NCI-H1436 (cell line): ENCODE measurements at places on chromosomes 7 and 10.
A peak's percentile ranks its signal among the peaks of the same experiment; 100 is the strongest.

DNA sequence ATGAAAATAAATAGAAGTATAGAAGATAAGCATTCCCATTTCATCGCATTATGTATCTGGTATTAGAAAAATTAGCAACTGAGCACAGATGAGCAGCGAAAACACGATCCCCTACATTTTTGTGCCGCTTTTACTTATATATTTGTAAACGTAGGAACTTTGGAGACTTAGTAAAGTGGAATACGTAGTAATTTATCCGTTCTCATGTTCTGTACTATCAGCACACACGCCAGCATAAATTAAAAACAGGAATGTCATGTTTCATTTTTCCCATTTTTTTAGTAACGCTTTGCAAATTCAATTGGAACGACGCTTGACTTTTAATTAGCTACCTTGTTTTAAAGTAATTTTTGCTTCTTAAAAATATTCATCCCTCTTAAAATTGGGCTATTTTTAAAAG is 2.4 kb downstream of the ZNRF2 start:
- no peak for DNase-seq

- DNase-seq: no peak
Observed at GRCh38 chr7:76204147-76204546, 2.5 kb downstream of the SRRM3 start.

GRCh38 chr10:58638388-58638787 is 125.7 kb downstream of the BICC1 start:
- no peak for DNase-seq

- DNase-seq: no peak
Observed at GRCh38 chr7:26368542-26368941, 76.9 kb downstream of the SNX10 start.

DNA sequence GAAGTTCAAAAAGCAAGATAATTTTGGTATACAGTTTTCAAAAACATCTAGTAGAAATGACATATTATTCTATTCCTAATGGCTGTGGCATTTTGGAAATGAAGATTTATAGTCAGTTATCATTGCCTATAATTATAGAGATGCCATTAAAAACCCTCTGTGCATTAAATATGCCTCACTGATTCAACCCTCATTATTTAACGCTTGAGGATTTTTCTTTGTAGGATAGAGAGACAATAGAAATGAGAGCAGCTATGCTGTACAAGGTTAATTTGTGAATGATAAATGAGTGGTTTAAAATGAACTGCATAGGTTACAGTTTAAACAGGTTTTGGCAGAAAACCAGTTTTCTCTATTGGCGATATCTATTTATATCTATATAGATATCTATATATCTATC is 32.2 kb upstream of the SEMA3A start:
- DNase-seq: no peak

DNA sequence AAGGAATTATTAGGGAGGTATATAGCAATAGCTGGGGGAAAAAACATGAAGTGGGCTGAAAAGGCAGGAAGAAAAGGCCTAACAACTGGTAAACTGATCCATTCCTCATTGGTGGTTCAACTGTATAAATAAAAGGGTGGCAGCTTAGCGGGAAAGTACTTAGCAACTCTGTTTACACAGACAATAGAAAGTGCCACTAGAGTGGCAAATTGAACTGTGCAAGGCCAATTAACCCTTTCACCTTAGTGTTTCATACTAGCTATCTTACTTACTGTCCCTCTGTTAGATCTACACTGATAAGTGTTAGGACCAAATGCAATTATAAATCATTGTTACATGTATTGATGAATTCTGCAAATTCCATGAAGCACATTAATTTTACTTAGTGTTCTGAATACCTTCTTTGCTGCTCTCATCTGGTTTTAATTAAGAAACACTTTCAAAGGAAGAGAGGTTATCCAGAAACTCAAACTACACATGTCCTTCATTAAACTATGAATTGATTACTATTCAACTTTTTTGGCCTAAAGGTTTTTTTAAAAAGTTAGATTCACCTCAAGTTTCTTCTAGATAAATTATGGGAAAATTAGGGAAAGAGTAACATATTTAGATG is 28.0 kb downstream of the DNAJC1 start:
- peak; percentile 83 for DNase-seq

- no peak for DNase-seq
Observed at GRCh38 chr10:124242365-124242764, 149.0 kb upstream of the CHST15 start.

DNA sequence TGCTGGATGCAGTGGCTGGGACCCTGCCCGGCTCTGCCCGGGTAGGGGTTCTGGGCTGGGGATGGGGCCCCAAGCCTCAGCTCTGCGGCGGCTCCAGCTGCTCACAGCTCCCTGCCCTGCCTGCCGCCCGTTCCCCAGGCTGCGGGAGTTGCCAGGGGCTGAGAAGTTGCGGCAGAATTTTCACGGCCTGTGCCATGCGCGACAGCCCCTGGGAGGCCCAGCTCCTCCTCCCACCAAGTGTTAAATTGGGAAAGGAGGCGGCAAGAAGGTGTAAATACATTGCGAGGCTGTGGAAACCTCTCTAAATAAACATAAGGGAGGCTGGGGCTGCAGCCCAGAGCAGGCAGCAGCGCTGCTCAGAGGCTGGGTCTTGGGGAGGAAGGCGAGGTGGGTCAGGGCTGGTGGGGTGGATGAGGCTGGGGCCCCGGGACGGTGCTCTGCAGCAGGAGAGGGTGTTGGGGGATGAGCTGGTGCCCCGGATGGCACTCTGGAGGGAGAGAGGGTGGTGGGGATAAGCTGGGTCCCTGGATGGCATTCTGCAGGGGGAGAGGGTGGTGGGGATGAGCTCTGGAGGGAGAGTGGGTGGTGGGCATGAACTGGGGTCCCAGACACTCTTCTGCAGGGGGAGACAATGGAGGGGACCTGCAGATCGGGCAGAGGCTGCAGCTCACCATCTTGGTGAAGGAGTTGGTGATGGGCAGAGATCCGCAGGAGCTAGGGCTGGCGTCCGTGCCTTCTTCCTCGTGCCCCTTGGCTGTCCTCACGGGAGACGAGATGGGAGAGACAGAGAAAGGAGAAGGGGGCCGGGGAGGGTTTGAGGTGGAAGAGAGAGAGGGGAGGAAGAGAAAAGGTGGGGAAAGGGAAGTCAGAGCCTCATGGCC is 85.5 kb upstream of the GNA12 start:
- no peak for DNase-seq

DNA sequence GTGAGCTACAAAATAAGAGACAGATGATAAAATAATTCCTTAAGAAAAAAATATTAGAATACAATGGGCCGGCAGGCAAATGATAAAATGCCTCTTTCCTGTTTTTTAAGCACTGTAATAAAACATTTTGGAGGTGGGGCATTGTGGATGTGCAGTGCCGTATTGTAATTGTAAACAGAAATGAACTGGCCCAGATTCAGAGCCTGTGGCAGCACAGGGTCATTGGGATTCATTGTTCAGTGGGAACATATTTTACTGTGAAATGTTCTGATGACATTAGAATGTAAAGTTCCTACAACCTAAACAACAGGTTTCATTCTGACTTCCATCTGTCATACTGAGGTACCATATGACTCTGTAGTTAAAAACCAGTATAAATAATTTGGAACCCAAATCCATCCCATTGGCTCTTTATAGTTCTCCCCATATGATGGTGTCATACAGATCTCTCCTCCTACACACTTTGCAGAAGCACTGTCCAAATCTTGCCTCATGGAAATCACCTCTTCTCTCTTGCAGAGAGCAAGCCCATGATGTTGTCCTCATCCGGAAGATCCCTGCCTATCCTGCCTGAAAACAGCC is 264.6 kb downstream of the WDR37 start:
- DNase-seq: no peak

DNA sequence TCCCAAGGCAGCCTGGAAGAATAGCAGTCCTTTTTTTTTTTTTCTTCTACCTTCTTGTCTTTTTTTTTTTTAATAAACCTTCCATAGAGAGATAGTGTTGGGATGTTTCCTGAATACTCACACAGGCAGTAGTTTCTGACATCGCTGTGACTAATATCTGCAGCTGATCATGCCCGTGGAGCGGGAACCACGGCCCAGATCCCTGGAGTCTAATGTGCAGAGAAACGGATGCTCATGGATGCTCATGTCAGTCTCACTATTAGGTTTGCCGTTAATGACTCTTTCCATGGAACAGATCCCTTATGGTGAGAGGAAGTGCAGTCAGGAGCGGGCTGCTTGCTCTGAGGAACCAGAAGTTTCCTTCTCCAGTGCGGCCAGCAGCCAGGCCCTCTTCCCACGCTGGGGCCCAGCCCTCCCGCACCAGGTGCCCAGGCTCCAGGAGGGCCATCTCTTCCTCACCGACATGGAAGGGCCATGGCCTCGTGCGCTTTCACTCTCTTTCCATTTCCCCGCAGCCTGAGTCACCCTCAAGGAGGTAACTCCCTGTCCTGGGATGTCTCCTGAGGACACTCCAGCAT is 132.5 kb downstream of the WDR37 start:
- no peak for DNase-seq

- DNase-seq: peak; percentile 79
Observed at GRCh38 chr7:150988230-150989226, 2.3 kb upstream of the NOS3 start.

DNA sequence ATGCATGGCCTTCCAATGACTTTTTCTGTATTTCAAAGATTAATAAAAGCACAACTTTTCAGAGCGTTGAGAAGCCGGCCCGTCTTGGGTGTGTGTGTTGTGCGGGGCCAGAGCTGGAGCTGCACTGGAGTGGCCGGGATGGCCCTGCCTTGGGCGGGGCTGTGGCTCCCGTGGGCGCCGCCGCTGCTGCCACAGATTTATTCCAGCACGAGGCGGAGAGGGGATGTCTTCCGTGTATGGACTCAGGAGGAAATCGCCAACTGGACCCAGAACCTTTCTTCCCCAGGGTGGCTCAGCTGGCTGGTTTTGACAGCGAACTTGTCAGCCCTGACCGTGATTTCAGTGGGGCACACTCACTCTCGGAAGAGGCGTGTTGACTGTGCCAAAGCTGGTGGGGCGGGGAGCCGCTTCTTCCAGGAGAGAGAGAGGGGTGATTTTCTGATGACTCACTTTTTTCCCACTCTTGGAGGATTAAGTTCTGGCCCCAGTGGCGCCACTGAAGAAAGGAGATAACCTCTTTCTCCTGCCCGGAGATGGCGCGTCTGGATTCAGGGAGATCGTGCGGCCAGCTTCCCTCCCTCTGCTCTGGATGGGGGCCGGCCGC is 72.4 kb downstream of the DNAJB6 start:
- no peak for DNase-seq

- DNase-seq: no peak
Observed at GRCh38 chr10:71989661-71990454, 25.7 kb downstream of the CHST3 start.

GRCh38 chr10:33164060-33164709 is 170.3 kb downstream of the NRP1 start:
- peak; percentile 86 for DNase-seq

DNA sequence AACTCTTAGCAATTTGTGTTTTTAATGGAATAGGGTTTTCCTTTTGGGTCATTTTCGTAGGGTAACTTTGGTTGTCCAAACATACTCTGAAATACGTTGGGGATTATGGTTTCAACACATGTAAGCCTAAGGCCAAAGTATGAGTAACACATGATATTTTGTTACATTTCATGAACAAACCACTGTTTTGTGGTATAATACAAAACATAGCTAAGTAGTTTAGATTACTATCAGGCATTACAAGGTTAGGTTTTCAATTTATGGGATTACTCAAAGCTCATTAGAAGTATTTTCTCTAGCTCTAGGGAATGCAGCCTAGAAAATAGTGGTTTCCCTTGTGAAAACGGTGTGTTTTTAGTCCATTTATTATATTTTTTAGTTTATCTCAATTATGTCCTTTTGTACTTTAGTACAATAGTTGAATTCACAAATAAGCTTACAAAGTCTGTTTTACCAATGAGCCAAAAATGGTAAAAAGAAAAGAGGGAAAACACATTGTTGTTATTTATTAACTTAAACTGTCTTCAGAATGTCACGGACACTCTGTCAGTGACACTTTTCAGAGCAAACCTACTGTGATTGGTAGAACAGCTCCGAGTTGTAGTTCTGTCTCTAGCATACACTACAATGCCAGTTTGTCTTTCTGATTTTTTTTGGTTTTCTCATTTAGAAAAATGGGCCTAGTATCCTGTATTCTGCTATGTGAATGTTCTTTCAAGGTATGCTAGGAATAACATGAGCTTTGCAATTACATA is 473.7 kb downstream of the SUGCT start:
- no peak for DNase-seq

DNA sequence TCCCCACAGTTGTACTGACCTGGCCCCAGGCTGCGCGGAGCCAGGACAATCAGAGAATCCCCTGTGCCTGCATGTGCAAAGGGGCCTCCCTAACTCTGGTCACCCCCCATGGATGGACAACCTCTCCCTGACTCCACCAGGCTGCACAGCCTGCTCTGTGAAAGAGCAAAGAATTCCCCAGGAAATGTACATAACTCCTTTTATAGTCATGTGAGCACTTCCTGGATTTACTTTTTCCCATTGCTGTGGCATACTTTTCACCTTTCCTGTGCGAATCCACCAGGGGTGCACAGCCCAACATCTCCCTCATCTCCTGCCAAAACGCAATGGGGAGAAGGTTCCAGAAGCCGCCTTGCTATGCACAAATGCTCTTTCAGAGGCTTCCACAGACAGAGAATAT is 27.9 kb downstream of the FGFR2 start:
- DNase-seq: no peak

GRCh38 chr7:1848911-1849311 is 178.8 kb downstream of the ELFN1 start:
- no peak for DNase-seq

GRCh38 chr10:12438919-12439692 is 89.8 kb downstream of the CAMK1D start:
- DNase-seq: no peak

GRCh38 chr7:14389595-14389994 is 400.1 kb upstream of the ETV1 start:
- peak; percentile 77 for DNase-seq

DNA sequence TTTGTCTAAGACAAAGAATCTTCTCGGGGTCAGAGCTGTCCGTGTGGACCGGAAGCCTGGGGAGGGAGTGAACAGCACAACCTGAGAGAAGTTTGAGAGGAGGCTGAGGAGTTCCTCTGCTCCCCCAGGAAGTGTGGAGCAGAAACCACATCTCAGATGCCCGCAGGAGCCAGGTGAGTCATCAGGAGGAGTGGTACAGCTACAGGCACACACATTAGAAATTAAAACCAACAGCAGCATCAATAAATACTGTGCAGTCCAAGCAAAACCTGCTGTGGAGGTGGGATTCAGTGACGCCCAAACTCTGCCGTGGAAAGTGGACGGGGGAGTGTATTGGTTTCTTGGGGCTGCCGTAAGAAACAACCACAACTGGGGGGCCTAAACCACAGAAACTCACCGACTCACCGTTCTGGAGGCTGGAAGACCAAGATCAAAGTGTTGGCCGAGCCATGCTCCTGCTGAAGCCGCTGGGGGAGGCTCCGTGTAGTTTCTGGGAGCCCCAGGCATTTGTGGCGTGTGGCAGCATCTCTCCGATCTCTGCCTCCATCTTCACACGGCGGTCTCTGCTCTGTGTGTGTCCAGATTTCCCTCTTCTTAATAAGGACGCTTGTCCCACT is 31.2 kb upstream of the GARS1 start:
- no peak for DNase-seq

DNA sequence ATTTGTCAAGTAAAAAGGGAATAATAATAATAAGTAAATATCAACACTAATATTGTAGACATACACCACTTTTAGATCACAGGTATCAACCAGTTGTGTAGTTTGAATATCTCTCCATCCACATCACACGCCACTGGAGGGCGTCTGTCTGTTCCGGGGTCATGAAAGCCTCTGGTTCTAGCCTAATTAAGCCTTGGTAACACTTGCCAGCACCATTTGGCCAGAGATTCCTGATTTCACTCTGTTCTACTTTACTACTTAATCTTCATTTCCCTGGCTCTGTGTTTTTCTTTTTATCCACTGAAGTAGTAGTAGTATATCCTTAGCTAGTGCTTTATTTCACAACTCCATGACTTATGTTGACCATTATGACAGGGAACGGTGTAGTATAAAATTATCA is 285.6 kb upstream of the POM121L12 start:
- DNase-seq: no peak
